Spleen (tissue), 13 donors: ENCODE measurements at places on chromosomes 1 and 21. TPM values are rescaled to one million over a fixed set of nuclear protein-coding genes. Genes with fewer than 3 reads are reported as not detected.

DNA sequence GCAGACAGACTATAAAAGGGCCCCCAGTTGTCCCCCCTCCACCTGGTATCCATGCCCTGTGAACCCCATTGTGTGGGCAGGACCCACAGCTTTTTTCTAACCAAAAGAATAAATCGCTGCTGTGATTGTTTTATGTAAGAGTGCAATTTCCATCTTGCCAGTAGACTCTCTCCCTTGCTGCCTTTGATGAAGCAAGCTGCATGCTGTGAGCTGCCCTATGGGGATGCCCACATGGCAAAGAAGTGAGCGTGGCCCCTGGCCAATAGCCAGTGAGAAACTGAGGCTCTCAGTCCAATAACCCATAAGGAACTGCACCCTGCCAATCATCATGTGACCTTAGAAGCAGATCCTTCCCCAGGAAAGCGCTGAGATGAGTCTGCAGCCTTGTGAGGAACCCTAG is 37.8 kb upstream of the FMOD start:
- no peak for DNase-seq

GRCh38 chr1:212557739-212558692 is 50.5 kb upstream of the ATF3 start:
- DNase-seq: peak; percentile 92

DNA sequence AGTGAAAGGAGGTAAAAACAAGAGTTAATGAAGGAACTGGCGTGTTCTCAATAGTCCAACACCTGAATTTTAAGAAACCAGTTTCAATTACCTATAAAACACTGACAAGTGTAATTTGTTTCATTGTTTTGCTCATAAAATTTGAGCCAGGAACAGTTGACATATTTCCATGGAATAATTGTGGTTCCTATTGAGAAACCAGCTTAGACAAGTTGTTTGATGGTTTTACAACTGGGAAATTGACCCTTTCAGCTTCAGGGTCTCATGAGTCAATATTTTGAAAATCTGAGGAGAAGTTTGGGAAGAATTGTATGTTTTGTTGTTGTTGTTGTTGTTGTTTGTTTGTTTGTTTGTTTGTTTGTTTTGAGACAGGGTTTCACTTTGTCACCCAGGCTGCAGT is 69.1 kb upstream of the GADD45A start:
- no peak for DNase-seq

DNA sequence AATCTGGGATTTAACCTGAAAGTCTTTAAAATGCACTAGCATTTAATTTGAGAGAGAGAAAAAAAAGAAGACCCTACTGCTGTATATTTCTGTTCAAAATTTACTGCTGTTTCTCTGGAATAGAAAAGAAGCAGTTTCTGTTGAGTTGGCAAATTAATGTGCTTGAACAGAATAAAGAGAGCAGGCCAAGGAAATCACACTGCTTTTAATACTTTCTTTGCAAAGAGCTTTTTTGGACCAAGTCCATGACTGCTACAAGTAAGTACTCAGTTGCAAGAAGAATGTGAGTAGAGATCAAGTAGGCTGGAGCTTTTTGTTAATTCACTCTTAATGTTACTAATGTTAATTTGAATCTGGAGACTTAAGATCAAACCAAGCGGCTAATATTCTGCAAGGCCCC is 336.2 kb upstream of the SGIP1 start:
- no peak for DNase-seq

The CFHR2 gene
- not detected for polyA plus RNA-seq

- DNase-seq: no peak
Observed at GRCh38 chr21:14706712-14707510, 160.8 kb upstream of the SAMSN1 start.

DNA sequence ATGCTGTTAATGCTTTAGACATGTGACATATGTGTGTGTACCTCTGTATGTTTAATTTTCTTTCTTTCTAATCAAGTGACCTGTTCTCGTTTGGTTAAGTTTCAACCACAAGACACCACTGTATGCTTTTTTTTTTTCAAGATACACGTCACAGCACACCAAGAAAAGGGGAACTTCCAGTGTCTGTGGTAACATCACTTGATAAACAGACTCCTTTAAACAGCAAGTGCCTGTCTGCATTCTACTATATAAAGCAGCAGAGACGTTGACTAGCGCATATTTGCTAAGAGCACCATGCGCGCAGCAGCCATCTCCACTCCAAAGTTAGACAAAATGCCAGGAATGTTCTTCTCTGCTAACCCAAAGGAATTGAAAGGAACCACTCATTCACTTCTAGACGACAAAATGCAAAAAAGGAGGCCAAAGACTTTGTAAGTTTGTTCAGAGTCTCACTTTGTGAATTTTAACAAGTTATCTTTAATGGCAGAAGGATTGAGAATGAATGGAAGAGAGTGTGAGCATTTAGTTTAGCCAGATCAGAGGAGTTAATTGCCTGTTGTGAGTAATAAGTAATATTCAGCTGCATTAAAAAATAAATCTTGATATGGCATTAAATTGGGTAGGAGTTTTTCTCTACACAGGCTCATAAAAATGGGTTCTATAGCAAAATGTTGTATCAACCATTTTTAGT is at the start of gene RGS1:
Gene RGS1, plus strand, starts transcription at position 275 of the 691 bp plus-strand sequence. Its CDS starts 20 bp downstream, at position 295.
- DNase-seq: peak; percentile 70

DNA sequence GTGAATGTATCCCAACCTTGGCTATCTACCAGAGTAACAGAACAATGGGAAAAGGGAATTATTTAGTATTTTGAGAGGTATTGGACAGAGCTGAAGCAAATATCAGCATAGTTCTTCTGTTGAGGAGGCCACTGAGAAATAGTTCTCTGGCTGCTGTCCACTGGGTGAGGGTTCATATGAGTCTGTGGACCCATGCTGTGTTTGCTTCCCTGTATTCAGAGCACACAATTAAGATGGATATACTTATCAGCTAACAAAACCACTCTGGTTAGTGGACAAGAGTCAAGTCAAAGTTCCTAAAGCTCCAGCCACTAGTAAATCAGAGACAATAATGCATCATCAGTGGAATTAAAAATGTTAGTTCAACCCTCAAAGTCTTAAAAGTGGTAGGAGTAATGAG is 66.1 kb downstream of the RGS18 start:
- no peak for DNase-seq

The PLCH2 gene
- 6.5 TPM for polyA plus RNA-seq
